ENCODE measurements at places on chromosomes 13 and 19. TPM values are rescaled to one million over a fixed set of nuclear protein-coding genes. Genes with fewer than 3 reads are reported as not detected.

The PNPLA6 gene
- 107 TPM for total RNA-seq

GRCh38 chr19:52987221-52987620 is 24.5 kb upstream of the ZNF816 start:
- H3K27me3 ChIP-seq, result no peaks in the 10 kb centered on the region

The CYP2A7 gene
- not detected for total RNA-seq

- no peaks in the 10 kb centered on the region for H3K36me3 ChIP-seq
- no peaks in the 10 kb centered on the region for H3K4me1 ChIP-seq
- no peak overlapping the region for H3K4me3 ChIP-seq
- DNase-seq, result no peak
Measured at GRCh38 chr13:92900446-92900845, 326.2 kb upstream of the GPC6 start.

- DNase-seq, result no peak
- H3K36me3 ChIP-seq, result peaks cover 2% of the 10 kb centered on the region
- H3K27me3 ChIP-seq, result no peaks in the 10 kb centered on the region
- peak overlapping the region; percentile 63 for H3K27ac ChIP-seq
- no peak overlapping the region for H3K4me3 ChIP-seq
- H3K4me1 ChIP-seq, result peaks cover 27% of the 10 kb centered on the region
Measured at GRCh38 chr19:47663911-47664771, 49.1 kb upstream of the EHD2 start.

DNA sequence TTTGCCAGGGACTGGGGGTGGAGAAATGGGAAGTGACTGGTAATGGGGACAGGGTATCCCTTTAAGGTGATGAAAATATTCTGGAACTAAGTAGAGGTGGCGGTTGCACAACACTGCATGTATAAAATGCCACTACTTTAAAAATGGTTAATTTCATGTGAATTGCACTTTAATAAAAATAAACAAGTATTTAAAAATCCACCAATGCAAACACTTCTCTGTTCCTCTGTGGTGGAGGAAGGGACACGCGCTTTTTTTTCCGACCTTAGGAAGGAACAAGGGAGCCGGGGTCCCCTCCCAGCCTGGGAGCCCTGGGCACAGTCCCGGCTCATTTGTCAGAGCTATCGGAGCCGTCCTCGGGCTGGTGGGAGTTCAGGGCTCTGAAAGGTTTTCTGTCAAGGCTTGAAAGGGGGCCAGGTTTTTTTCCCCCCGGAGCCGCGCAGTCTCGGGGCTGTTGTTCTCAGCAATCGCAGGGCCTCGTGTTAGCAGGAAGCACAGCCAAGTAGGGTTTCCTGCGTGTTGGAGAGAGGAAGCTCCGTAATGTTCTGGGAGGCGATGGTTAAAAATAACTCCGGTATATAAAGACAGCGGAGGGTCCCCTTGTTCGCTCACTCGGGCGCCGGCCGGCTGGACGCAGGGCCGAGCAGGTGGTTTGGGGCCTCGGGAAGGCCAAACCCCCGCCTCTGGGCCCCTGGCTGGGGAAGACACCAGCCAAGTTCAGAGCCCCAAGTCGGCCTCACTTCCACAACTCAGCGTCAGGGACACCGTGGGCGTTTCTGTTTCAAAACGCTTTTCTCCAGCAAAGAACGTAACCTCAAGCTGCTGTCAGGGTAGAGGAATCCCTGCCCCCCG is 41.2 kb upstream of the KLF2 start:
- H3K4me1 ChIP-seq, result peaks cover 18% of the 10 kb centered on the region
- H3K27me3 ChIP-seq, result peaks cover 28% of the 10 kb centered on the region
- no peaks in the 10 kb centered on the region for H3K36me3 ChIP-seq
- no peak overlapping the region for H3K4me3 ChIP-seq
- no peak overlapping the region for H3K27ac ChIP-seq
- no peak for DNase-seq

DNA sequence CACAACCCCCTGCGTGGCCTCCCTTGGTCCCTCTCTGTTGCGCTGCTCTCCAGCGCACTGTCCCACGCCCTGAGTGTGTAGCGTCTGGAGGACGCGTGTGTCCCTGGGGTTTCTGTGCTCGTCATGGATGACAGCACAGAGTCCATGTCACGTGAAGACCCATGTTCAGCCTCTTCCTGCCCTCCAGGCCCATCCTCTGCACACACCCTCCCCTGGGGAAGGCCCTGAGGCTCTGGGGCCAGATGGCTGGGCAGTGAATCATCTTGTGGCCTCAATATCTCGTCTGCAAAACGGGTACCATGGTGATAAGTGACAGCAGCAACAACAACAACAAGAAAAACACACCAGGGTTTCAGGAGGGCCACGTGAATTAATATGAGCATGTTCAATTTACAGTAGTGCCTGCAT is 71.5 kb upstream of the ARHGEF7 start:
- DNase-seq, result no peak
- no peak overlapping the region for H3K4me3 ChIP-seq
- no peaks in the 10 kb centered on the region for H3K36me3 ChIP-seq

DNA sequence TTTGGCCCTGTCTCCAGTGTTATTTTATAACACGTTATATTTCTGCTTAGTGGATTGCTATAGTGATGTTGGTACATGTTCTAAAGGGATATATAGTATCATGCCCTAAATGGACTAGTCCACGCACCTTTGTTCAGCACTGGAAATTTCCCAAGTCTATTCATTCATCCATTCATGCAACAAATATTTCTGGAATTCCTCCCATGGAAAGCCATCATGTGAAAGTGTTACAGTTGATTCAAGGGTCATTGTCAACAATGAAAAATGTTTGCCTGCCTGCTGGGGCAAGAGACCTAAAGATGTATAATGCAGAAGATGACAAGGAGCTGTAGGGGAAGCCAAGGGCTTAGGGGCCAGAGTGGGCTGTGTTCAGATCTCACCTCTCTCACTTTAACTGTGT is 10.8 kb upstream of the HSPH1 start:
- H3K27ac ChIP-seq, result peak overlapping the region; percentile 36
- no peak for DNase-seq
- H3K4me3 ChIP-seq, result no peak overlapping the region

DNA sequence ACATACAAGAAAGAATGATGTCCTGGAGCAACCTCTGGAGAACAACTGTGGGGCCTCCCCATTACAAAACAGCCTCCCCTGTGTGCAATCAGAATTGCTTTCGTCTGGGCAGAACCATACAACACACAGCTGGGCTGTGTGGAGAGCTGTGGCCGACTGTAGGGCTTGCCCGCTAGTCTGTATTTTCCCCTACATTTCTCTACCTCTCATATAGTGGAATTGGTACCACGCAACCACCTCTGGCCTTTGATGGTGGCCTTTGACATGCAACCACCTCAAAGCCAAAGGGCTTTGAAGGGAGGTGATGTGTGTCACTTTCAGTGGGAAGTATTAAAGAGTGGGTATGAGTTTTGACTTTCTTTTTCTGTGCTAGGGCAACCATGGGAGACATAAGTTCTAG is 34.0 kb downstream of the GARRE1 start:
- H3K36me3 ChIP-seq, result peaks cover 17% of the 10 kb centered on the region
- DNase-seq, result no peak
- peaks cover 8% of the 10 kb centered on the region for H3K4me1 ChIP-seq
- H3K4me3 ChIP-seq, result no peak overlapping the region
- no peaks in the 10 kb centered on the region for H3K27me3 ChIP-seq
- no peak overlapping the region for H3K27ac ChIP-seq

Measured in osteocyte (in vitro differentiated cells).